Stimulated activated CD4-positive, alpha-beta T cell treated with anti-CD3 and anti-CD28 coated beads, Interleukin-2, amount 100 ng/mL, for 48 hours (primary cell): ENCODE measurements at places on chromosomes 13 and 19.

GRCh38 chr19:29098863-29099481 lies 114.0 kb downstream of the UQCRFS1 start:
- DNase-seq = no peak

DNA sequence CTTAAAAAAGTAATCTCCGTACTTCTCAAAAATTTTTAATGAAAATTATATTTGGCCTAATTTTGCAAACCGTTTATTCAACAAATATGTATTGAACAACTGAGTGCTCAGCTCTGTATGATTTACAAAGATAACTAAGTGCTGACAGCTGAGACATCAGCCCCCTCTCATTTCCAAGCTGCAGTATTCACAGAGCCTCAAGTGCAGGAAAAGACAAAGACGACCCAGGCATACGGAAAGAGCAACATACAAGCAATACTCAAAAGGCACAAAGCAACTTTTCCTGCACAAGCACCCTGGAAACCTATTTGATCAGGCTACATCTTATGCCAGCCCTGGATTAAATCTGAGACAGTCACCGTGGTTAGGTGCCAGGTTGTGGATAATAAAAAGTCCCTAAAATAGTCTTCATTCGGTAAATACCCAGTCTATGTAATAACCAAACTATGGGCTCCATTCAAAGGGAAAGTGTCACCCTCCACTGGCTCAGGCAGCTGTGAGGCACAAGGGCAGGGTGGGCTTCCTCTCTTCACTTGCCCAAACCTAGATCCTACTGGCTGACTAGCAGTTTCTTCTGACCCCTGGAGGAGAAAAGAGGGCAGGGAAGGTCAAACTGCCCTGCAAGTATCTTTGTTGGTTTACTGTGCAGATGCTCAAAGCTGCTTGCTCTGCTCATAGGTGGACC lies 65.5 kb downstream of the TBC1D4 start:
- DNase-seq = no peak

GRCh38 chr13:31261241-31261640 lies 61.5 kb downstream of the B3GLCT start:
- DNase-seq = no peak

- DNase-seq = no peak
These were observed 9.9 kb downstream of the LYL1 start for GRCh38 chr19:13092606-13093235.

GRCh38 chr13:23824371-23824770 lies 64.8 kb downstream of the MIPEP start:
- no peak for DNase-seq

DNA sequence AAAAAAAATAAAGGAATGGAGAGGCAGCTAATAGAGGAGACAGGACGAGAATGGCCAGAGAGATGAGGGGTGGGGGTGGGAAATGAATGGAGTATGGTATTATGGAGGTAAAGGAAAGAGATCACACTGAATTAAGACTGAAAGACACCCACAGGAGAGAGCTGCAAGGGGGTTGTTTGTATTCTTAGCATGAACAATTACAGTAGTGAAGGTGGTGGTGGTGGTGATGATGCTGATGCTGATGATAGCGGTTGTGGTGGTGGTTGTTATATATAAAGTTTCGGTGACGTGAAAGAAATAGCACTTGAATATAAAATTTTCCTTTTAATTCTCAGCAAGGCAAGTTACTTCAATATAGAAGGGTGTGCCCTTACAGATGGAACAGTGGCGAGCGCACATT lies 2.8 kb upstream of the ADGRE3 start:
- no peak for DNase-seq

DNA sequence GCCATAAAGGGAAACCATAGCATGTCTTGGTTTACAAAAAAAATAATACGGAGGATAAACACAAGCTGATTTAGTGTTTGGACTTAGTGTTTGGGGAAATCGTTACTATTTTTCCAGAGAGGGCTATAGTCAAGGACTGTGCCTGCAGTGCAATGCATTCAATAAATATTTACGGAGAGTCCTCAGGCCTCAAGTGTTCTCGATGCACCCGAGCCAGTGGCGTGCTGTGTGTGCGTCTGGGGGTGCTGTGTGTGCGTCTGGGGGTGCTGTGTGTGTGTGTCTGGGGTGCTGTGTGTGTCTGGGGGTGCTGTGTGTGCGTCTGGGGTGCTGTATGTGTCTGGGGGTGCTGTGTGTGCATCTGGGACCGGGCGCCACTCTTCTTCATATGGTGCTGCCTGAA lies 71.7 kb upstream of the GTF3A start:
- no peak for DNase-seq

- no peak for DNase-seq
These were observed 23.2 kb downstream of the RFX2 start for GRCh38 chr19:6087074-6087571.

DNA sequence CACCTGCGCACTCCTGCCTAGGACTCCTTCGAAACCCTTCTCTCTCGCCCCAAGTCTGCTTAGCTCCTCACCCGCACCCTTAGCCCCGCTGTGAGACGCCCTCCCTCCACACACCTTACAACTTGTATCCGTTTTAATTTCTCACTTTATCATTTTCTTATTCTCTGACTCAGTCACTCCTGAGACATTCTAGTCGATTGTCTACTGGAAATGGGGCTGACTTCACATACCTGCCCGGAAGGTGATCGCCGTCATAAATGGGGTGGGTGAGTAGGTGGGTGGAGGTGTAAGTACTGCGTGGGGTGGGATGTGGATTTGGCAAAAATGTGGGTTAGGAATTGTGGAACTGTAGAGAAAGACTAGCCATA lies 714 bp downstream of the NDFIP2 start:
- peak; percentile 48 for DNase-seq

GRCh38 chr19:5686326-5686646 lies 3.8 kb upstream of the RPL36 start:
- no peak for DNase-seq

- DNase-seq = no peak
These were observed 17.9 kb downstream of the FBN3 start for GRCh38 chr19:8131517-8131916.

DNA sequence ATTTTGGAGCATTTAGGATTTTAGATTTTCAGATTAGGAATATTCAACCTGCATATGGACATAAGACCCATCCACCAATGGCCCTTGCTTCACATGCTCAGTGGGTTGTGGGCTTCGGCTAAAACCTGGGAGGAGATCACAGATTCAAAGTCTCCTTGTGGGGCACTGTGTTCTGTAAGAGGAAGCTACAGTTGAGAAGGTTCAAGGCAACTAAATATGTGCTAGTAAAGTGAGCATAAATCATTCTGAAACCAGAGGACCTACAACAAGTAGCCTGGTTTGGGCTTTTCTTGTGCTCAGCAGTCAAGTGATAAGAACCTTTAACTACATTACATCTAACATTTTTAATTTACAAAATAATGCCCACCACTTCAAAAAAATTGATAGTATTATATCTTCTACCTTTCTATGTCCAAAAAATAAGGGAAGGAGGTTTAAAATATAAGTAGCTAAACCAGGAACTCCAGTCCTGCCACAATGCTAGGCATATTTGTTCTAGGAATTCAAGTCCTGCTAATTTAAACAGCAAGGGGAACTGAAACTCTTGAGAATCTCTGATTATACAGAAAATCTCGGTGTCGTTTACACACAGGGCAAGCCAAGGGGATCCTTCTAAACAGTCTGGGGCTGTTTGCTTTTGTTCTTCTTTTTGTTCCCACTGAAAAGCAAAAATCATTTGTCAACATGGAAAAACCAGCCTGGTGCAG lies 36.6 kb downstream of the FOXO1 start:
- DNase-seq = no peak

DNA sequence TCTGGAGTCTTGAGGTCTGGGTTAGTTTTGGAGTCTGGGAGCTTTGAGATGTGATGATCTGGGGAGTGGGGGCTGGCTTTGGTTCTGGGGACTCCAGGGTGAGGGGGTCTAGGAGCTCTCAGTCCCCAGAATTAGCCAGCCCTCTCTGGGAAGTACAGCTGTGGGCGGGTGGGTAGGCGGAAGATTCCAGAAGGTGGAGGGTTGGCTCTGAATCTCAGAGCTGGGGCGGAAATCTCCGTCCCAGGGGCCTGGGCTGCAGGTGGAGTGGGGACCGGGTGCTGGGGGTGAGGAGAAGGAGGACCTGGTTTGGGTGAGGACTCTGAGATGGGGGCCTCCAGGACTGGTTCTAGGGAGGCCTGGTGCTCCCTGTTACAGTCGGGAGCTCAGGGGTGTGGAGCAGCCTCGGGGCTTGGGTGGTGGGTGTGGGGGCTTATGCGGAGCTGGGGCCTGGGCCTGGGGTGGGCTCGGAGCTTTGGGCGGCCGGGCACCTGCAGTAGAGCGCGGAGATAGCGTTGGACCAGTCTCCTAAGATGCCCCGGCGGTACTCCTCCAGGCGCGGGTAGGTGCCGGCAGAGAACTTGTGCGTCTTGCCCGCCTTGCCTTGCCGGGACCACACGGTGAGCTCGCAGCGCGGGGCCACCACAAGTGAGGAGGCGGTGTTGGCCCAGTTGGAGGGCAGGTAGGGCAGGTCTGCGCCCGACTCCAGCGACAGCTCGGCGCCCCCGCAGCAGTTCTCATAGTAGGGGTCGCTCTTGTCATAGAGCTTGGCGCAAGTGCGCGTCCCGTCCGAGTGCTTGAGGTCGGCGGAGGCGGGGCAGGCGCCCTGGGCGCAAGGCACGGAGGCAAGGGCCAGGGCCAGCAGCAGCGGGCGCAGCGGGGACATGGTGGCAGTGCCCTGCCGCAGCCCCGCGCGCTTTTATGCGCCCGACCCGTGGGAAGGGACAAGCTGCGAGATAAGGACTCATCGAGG lies at the start of gene SYCN:
SYCN (minus strand) TSS at position 892 of the 970 bp plus-strand sequence; CDS start at position 883, 9 bp downstream.
- DNase-seq = no peak

- DNase-seq = no peak
These were observed 87.8 kb downstream of the LMO7 start for GRCh38 chr13:75723901-75724300.
